T-helper 1 cell (primary cell): ENCODE measurements at places on chromosomes 11 and 22.
A peak's percentile ranks its signal among the peaks of the same experiment; 100 is the strongest.

DNA sequence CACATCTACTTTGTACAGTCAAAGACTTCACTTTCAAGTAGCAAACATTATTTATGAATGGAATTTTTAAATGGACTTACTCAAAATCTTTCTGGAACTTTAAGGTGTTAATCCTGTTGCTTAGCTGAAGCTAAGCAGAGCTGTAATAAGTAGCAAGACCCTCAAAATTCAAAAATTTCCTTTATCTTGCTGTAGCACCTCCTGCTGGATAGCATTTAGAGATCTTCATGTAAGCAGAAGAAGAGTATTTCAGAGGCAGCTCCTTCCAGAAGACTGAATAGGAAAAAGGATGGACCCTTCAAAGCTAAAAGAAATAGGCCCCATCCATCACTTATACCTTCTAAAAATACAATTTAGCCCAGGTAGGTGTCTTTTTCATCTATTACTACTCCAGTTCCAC is 3.4 kb downstream of the PHF21A start:
- DNase-seq = no peak

DNA sequence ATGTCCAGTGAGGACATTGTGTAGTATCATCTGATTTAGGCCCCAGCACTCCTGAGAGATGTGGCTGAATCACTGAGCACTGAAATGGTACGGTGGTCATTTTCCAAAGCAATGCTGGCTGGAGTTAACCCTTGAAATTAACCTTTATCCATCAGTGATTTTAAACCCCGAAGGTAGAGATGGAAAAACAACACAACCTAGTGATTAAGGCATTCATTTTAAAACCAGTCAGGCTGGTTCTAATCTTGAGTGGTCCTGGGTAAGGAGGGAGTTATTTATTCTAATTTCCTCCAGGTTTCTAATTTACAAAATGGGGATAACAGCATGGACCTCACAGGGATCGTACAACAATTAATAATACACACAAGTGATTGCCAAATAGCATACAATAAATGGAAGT is 6.6 kb upstream of the CSNK2A3 start:
- no peak for DNase-seq

DNA sequence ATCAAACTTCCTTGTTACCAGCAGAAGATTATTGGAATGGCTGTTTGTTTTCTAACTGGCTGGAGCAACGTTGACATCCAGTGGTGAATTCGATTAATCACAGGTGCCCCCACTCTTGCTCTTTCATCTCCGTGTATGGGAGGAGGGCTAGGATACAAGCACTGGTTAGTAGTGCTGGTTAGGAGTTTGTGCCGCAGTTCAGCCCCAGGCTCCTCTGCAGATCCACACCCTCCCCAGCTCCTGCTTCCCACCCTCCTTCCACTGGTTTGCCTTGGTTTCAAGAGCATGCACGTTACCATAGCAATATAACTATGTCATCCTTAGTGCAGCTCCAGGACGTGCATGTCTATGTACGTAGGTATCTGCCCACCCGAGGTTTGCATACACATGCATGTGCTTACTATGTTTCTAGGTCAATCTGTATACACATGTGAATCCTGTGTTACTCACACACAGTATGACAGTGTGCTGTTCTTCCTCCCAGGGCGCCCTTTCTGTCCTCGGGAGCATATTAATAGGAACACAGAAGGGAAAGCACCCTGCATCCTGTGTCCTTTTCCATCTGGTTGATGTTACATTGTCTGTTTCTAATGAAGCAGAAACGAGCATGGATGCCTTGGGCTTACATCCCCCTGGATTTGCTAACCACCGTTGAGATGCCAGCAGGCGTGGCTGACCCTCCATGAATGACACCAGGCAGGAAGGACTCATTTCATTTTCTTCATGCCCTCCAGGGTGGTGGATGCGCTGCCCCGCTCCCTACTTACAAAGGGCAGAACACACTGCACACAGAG is 539.3 kb downstream of the OPCML start:
- DNase-seq = no peak

GRCh38 chr22:27435844-27436576 is 365.5 kb downstream of the MN1 start:
- DNase-seq = no peak

DNA sequence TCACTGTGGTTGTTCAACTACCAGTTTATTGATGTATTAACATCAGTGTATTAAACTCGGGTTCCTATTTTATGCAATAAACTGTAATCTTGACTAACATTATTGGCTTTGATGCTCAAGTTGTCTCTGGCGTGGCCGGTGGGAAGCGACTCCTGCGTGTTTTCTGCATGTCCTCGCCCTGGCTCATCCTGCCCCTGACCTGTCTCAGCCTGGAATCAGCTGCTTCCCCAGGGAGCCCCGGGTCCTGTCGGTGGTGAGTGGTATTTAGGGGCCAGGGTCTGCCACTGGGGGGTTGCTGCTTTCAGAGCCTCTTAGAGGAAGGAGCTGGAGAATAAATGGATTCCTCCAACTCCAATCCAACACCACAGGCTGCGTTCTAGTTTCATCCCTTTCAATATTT is 22.5 kb downstream of the IFITM10 start:
- no peak for DNase-seq

DNA sequence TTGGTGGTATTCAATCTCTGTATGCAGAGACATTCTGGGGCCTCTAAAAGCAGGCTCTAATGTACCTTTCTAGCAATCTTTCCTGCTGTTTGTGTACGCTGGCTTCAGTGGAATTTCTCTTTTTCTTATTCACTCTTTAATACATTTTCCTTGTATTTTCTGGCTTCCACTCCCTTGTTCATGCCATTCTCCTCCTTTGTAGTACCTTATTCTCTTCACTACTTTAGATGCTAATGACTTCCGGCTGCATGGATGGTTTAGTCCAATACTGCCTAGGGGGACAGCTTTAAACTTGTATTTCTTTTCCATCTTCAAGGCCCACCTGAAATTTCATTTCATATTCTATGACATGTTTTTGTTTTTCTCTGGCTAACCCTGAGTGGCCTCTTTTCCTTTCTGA is 40.2 kb downstream of the DDX10 start:
- DNase-seq = no peak

DNA sequence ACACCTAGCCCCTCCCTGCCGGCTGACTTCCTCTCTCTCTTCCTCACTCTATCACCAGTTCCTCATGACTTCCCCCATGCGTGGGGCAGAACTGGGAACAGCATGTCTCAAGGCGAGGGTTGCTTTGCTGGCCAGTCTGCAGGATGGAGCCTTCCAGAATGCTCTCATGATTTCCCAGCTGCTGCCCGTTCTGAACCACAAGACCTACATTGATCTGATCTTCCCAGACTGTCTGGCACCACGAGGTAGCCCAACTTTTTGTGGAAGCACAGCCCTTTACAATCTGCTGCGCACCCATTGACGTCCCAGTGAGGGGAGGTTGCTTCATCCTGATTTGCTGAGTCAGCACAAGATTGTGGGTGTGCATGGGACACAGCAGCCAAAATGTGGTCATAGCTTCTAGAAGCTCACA is 8.6 kb downstream of the TCN2 start:
- no peak for DNase-seq

- no peak for DNase-seq
These were observed 1.9 kb downstream of the EPS8L2 start for GRCh38 chr11:707817-708420.

DNA sequence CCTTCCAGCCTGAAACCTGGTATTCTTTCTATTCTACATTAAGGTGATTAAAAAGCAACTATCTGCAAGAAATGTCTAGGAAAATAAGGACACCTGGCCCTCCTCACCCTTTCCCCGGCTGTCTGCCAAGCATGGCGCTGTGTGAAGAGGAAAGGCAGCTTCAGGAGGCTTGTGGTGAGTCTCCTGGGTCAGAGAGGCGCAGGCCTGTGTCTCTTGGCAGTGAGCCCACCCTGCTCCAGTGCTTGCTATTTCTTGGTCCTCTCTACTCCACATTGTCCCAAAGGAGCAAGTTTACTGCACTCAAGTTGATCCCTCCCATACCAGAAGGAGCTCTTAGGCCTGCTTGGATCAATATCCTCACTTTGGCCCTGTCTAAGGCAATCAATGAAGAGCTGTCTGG is 520.7 kb upstream of the B3GAT1 start:
- DNase-seq = no peak

DNA sequence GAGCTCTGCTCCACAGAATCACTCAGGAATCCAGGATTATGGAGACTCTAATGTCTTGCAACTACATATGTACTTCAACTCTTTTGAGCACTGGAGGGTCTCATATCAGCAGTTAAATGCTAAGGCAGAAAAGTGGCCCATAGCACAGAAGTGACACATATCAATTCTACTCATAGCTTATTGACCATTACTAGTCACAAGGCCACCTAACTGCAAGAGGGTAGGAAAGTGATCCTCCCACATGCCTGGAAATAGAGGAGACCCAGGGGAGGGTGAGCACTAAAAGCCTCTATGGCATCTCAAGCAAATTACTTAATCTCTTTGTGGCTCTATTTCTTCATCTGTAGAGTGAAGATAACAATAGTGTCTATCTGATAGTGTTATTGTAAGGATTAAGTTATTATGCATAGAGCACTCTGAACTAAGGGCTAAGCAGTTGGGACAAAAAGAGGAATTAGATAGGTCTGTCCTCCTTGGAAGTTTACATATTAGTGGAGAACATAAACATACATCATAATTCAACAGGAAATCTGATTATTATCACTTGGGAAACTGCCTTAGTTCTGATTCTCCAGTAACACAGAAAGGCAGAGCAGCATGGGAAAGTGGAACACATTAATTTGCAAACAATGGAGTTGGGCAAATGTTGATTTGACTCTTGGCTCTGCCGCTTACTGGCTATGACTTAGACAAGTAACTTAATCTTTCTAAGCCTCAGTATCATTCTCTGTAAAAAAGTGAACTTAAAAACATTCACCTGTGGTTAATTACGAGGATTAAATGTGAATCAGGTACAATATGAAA is 25.1 kb upstream of the USP47 start:
- DNase-seq = no peak

GRCh38 chr11:45654231-45655011 is 11.0 kb downstream of the CHST1 start:
- DNase-seq = no peak

DNA sequence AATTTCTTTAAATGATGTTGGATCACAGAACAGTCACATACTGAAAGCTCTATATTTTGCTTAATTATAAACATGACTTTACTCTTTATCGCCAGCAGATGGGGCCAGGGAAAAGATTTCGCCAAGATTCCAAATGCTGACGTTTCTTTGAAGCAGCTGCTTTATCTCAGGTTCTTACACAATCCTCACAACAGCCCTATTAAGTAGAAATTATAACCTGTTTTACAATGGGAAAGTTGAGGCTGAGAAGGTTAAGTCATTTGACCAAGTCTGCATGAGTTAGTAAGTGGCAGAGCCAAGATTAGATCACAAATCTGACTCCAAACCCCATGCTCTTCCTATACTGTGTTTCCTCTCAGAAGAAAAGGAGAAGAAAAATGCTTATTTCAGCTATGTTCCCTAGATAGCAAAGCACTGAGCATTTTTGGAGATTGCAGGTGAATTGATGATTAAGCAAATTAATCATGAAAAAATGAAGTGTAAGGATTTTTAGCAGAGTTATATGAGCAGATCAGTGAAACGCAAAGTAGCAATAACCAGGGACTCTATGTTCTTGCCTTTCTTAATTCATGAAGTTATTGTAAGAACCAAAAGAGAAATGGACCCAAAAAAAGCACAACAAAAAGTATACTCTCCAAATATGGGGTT is 79.0 kb downstream of the AASDHPPT start:
- DNase-seq = peak; percentile 2

- DNase-seq = no peak
These were observed 109.5 kb downstream of the CCDC81 start for GRCh38 chr11:86483940-86484794.

GRCh38 chr11:8315954-8316353 is 52.3 kb upstream of the LMO1 start:
- no peak for DNase-seq

DNA sequence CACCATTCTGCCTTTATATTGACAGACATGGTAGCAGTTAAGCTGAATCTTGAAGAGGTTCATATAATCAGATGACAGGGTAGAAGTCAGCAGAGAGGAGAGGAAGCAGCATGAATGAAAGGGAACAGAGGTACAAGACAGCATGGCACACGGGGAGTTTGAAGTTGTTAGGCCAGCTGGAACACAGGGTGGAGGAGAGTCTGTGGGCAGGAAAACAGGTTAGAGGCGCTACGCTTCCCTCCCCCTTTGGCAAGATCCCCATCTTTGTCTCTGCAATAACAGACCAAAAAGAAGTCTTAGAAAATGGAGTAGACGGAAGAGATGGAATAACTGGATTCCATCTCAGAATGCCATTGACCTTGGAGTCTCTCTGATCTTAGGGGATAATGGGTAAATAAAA is 20.0 kb upstream of the NDUFC2 start:
- DNase-seq = no peak

DNA sequence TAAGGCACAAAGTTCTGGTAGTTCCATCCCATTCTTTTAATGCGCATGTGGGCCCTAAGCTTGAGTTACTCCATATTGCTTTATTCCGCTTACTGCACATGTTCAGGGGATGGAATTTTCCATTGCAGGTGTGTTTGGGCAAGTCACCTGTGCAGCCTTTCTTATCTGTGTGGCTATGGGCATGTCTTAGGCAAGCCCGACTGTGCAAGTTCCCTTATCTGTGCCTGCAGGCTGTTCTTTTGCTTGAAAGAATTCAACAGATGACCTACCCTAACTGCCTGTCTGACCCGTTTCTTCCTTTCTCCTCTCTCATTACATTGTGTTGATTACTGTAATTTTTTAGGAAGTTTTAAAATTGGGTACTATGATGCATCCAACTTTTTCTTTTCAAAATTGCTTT is 363.6 kb downstream of the TTC28 start:
- DNase-seq = no peak

- DNase-seq = no peak
These were observed 8.9 kb downstream of the AP2A2 start for GRCh38 chr11:934527-934926.

GRCh38 chr11:89220684-89221339 is 43.1 kb downstream of the TYR start:
- no peak for DNase-seq

- no peak for DNase-seq
These were observed 717.9 kb upstream of the LUZP2 start for GRCh38 chr11:23778971-23779370.

- no peak for DNase-seq
These were observed at the start of gene ARHGAP20 for GRCh38 chr11:110711776-110712658. TSS of gene ARHGAP20 (minus strand) at chr11:110712437. CDS start at chr11:110712231, 206 bp downstream.

- no peak for DNase-seq
These were observed 123.7 kb upstream of the CCDC90B start for GRCh38 chr11:83409891-83410290.

- DNase-seq = peak; percentile 2
These were observed 69.7 kb downstream of the PRSS23 start for GRCh38 chr11:86869966-86870570.
